ENCODE measurements at places on chromosomes 1 and 21.

DNA sequence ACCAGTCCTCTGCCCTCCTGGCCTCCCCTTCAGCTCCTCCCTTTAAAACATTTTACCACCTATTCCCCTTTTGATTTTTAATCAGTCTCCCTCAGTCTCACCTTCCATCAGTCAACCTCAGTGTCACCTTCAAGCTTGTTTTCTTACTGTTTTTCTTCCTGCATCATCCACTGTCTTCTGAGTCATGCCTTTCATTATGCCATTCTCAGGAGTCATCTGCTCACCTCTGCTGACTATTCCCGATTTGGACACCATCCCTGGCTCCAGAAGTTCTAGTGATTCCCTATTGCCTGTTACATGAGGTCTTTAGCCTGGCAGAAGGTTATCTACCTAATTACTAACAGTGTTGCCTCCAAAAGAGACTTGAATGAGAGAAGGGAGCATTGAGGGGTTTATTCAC, 23.9 kb downstream of the NFASC start:
- DNase-seq, result no peak

- no peak for DNase-seq
These were observed 9.1 kb downstream of the NES start for GRCh38 chr1:156667968-156668709.

- DNase-seq, result no peak
These were observed 69.6 kb upstream of the COL24A1 start for GRCh38 chr1:86226204-86226603.

DNA sequence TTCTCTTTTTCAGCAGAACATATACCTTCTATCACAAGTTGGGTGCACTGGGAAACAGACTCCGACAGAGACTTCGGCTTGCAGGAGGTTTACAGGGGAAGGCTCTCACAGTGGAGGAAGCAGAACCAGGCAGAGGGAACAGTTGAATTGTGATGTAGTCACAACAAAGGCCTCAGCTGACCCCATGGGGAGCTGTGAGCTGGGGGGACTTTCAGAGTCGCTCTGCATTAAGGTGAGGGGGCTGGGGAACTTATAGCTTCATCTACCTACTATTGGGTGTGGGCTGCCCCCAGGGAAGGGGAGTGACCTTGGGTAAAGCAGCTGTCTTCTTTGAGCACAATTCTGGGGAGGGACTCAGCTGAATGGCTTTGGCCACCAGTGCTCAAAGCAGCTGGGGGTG, 94.9 kb upstream of the POU3F1 start:
- no peak for DNase-seq

DNA sequence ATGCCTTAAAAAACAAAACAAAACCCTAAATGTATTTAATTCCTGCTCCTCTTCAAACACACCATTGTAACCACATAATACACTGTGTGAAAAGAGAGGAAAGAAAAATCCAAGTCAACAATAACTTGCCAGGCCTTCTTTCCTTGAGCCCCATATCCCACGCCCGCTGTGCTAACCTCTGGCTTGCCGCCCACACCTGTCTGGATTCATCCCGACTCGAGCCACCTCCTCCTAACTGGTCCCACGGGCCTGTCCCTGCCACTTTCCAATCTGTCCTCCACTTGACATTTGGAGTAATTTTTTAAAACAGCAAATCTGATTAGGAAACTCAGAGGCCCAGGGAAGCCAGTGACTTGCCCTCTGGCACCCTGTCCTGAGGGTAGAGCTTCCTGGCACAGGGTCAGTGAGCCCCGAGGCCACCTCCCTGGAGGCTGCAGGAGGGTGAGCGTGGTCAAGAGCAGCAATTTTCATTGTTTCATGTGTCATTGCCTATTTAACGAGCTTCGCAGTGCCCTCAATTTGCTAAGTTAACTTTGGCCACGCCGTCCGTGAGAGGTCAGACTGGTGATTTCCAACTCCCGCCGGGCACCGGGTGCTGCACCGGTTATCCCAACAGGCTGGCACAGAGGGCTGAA, 54.1 kb downstream of the B3GALT5 start:
- DNase-seq, result no peak

- no peak for DNase-seq
These were observed 350.2 kb downstream of the PLPP3 start for GRCh38 chr1:56229186-56229585.

Data from Panc1 (cell line).